ENCODE measurements at places on chromosomes 1 and 21. TPM values are rescaled to one million over a fixed set of nuclear protein-coding genes. Genes with fewer than 3 reads are reported as not detected.

OR14K1 gene
- not detected for polyA plus RNA-seq

TAL1 gene
- polyA plus RNA-seq: not detected

PSMB2 gene
- polyA plus RNA-seq: 151 TPM

PCBP3 gene
- polyA plus RNA-seq: 6.5 TPM

FHL3 gene
- 29.3 TPM for polyA plus RNA-seq

DAB1 gene
- polyA plus RNA-seq: 12.8 TPM

EIF2D gene
- polyA plus RNA-seq: 18.7 TPM

CELA3B gene
- polyA plus RNA-seq: not detected

CFHR2 gene
- not detected for polyA plus RNA-seq

CHRM3 gene
- polyA plus RNA-seq: 4.3 TPM

BSND gene
- polyA plus RNA-seq: 0.50 TPM

NR1I3 gene
- 0.50 TPM for polyA plus RNA-seq

SELENBP1 gene
- polyA plus RNA-seq: 12.3 TPM

PLPPR4 gene
- 0.99 TPM for polyA plus RNA-seq

NUP210L gene
- polyA plus RNA-seq: 0.19 TPM

CLEC20A gene
- not detected for polyA plus RNA-seq

SH3D21 gene
- 3.7 TPM for polyA plus RNA-seq

OR2L13 gene
- not detected for polyA plus RNA-seq

CBR3 gene
- polyA plus RNA-seq: 8.2 TPM

ANXA9 gene
- 1.4 TPM for polyA plus RNA-seq

ARHGAP30 gene
- 0.45 TPM for polyA plus RNA-seq

MMP23B gene
- 16.2 TPM for polyA plus RNA-seq

C1orf146 gene
- not detected for polyA plus RNA-seq

CFHR5 gene
- polyA plus RNA-seq: not detected

RIPPLY3 gene
- 3.1 TPM for polyA plus RNA-seq

SPATA46 gene
- polyA plus RNA-seq: not detected

RAP1A gene
- polyA plus RNA-seq: 28.1 TPM

FAM110D gene
- polyA plus RNA-seq: 0.39 TPM

ATP1A2 gene
- polyA plus RNA-seq: 4.9 TPM

GCSAML gene
- not detected for polyA plus RNA-seq

DPH2 gene
- polyA plus RNA-seq: 32.1 TPM

CR1 gene
- polyA plus RNA-seq: 0.65 TPM

SPRR1A gene
- polyA plus RNA-seq: not detected

EIF3I gene
- polyA plus RNA-seq: 224 TPM

CRP gene
- not detected for polyA plus RNA-seq

NCF2 gene
- 0.45 TPM for polyA plus RNA-seq

Measured in GM23338 (cell line).